ENCODE measurements at places on chromosomes 12 and 14. TPM values are rescaled to one million over a fixed set of nuclear protein-coding genes. Genes with fewer than 3 reads are reported as not detected.

Gene TESPA1
- total RNA-seq = 0.45 TPM

Gene LHX5
- total RNA-seq = not detected

Gene TBX3
- total RNA-seq = 37.2 TPM

Gene NYNRIN
- total RNA-seq = 2.3 TPM
